SHP77 (cell line): ENCODE measurements at places on chromosomes 11 and 22.

- DNase-seq: no peak
Measured at GRCh38 chr11:61007956-61008896, 36.7 kb downstream of the CD6 start.

GRCh38 chr11:131288521-131289091, 81.8 kb upstream of the NTM start:
- no peak for DNase-seq

DNA sequence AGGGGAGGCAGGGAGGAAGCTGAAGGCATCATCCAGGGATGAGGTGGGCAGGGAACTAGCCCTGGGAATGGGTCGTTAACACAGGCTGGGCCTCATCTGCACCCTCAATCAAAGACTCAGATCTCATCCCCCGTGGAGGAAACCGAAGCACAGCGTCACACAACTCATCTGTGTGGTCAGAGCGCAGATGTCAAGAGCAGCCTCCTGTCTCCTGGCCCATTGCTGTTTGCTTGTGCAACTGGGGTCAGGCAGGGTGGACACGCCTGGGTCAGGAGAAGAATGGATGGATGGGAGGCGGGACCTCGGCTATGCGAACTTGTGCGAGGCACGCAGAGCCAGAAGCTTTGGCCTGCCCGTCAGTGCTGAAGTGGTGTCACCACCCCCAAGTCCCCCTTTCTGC, 218.1 kb downstream of the CEP164 start:
- DNase-seq: no peak

DNA sequence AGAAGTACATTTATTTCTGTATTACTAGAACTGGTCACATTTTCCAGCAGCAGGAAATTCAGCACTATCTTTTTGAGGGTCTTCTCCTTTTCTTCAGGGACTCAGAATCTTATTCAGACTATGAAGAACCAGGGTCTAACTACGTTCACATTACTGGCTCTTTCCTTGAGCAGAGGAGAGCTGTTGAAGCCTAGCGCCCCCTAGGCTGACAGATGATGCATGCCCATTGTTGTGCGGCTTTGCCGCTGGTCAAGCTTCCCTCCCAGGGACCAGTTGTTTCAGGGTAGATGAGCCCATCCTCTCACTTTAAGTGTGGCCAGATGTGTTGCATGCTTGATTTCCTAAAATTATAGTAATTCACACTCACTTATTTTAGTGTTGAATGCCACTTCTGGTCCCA, 168.2 kb upstream of the PDGFD start:
- no peak for DNase-seq

DNA sequence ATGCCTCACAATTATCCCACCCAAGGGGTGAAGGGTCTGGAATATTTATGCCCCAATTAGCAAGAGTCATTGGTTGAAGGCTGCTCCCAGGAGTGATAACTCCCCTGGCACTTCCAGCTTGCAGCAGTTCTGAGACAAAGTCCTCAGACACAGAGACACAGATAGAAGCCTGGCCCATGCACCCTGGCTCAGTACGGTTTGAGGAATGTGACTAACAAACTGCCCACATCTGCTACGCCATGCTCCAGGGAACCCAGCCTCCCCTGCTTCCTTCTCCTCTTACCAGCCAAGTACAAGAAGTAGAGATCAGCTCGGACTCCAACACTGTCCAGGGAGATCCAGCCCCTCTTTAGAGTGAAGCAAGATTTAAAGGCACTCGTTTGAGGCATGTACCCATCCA, 48.5 kb upstream of the BMAL1 start:
- no peak for DNase-seq

DNA sequence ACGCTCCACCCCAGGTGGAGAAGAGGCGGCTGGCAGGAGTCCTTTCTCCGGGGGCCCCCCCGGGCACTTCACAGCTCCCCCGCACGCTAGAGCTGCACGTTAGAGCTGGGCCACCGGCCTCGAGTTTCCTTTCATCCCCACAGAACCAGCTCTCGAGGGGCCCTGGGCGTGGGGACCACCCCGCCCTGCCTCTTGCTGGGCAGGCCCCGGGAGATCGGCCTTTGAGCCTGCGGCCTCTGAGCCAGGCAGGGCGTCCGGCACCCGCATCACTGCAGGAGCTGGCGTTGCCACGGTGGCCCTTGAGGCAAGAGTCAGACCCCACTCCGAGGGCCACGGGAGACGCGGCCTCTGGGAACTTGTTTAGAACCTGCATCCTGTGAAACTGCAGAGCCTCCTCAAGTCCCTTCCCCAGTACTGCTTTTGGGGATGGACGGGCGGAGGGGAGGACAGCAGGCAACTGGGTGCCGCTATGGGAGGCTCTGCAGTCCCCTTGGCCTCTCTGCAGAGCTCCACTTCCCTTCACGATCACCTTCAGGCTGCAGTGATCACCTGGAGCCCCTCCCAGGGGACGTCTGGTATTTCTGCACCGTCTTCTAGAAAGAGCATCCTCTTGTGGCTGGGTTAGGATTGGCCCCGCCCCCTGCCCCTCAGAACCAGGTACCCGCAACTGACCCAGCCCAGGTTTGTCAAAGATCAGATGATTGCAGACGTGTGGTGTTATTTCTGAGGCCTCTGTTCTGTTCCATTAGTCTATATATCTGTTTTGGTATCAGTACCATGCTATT, 13.9 kb upstream of the GAL start:
- no peak for DNase-seq

DNA sequence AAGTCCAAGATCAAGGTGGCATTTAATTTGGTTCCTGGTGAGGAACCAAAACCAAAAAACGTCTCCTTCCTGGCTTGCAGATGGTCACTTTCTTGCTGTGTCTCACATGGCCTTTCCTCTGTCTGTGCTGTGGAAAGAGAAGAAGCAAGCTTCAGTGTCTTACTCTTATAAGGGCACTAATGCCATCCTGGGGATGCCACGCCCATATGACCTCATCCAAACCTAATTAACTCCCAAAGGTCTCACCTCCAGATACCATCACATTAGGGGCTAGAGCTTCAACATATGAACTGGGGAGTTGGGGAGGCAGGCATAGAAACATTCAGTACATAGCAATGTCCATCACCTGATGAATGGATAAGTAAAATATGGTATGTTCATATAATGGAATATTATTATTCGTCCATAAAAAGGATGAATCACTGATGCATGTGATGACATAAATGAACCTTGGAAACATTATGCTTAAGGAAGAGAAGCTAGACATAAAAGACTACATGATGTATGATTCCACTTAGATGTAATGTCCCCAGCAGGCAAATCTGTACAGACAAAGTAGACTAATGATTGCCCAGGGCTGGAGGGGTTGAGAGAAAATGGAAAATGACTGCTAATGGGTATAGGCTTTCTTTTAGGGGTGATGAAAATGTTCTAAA, 78.6 kb upstream of the B3GNT6 start:
- DNase-seq: no peak

- no peak for DNase-seq
Measured at GRCh38 chr11:90766121-90766520, 543.3 kb upstream of the CHORDC1 start.

- no peak for DNase-seq
Measured at GRCh38 chr11:77351281-77351886, 49.9 kb upstream of the GDPD4 start.

- DNase-seq: no peak
Measured at GRCh38 chr22:48537343-48537680, 1290.4 kb downstream of the BRD1 start.

DNA sequence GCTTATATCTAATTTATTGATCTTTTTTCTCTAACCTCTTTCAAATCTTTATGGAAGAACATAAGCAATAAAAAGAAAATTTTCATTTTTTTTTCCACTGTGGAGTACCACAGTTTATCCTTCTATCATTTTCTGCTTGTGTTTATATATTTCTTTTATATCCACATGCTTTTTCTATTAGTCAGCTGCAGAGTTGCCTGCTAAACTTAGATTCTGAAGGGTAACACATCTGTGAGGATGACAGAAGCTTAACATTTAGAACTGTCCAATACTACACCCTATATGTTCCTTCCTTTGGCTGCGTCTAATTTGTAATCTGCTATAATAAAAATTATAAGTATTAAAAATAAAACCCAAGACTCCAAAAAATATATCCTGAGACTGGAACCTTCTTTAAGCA, 20.8 kb downstream of the CCDC90B start:
- DNase-seq: no peak

DNA sequence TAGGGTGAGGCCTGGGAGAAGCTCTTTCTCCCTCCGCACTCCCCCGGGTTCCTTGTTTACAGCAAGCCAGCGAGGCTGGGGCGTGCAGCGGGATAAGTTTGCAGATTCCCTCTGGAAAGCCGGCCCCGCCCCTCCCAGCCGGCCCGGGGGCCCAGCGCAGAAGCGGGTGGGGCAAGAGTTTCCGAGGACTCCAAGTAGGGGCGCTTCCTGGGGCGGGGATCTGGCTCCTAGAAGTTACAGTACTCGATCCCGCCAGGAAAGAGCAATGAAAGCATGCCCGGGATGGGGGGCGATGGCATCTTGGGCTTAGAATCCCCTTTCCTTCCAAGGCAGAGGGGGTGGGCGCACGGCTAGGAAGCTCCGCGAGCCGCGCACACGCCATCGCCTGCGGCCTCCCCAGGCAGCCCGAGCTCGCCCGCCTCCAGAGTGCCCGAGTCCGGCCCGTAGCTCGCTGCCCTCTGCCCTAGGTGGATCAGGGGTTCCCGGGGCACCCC, 385 bp downstream of the TST start:
- no peak for DNase-seq

GRCh38 chr11:1482581-1483444, 3.8 kb downstream of the MOB2 start:
- DNase-seq: no peak

GRCh38 chr11:5923427-5923776, 18.6 kb upstream of the OR56A3 start:
- DNase-seq: no peak

DNA sequence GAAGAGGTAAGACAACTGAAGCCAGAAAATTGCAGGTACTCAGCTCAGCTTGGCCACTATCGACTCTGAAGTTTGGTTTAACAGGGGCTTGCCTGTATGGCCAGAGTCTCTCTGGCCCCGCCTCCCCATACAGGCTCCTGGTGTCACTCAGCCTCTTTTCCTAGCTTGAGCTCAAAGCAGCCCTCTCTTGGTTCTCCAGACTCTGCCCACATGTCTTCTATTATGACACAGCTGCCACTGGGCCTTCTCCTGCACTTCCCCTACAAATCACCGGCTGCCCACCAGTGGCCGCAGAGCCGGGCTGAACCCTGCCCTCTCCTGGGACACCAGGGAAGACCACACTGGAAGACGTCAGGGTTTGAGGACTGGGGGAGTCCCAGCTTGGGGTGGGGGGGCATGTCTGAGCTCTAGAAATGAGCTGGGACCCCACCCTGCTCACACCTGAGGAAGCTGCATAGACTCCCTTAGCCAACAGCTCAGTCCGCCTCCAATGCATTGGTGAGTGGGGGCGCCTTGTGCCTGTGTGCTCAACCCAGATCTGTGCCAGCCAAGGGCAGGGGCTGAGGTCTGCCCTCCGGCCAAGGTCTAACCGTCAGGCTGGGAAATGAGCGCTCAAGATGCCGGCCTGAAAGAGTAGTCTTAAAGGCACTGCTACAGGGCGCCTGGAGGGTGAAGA, 94.4 kb upstream of the LMO1 start:
- no peak for DNase-seq
